Right renal cortex interstitium (tissue), 3 donors: ENCODE measurements at places on chromosomes 3 and 15. TPM values are rescaled to one million over a fixed set of nuclear protein-coding genes. Genes with fewer than 3 reads are reported as not detected.

DNA sequence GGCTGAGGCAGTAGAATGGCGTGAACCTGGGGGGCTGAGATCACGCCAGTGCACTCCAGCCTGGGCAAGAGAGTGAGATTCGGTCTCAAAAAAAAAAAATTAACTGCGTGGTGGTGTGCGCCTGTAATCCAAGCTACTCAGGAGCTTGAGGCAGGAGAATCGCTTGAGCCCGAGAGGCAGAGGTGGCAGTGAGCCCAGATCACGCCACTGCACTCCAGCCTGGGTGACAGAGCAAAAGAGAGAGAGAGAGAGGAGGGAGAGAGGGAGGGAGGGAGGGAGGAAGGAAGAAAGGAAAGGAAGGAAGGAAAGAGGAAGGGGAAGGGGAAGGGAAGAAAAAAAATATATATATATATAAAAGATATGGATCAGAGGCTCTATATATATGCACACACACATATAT, 6.0 kb downstream of the TM4SF19 start:
- DNase-seq: no peak

DNA sequence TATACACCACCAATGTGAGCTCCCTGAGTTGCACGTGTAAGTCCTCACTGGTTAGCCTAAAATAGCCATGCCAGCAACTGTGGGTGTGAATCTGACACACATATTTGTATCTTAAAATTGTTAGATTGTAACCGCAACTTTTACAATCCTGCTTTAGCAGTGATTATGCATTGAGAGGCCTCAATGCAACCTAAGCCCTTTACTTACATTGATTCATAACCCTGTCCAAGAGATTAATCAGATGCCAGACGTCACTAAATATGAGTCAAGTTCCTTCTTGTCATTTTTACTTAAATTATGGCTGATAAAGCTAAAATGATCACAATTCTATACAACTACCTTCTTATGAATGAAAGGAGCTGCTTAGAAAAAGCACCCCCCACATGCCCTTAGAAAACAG, 46.9 kb downstream of the IL17RD start:
- no peak for DNase-seq

GRCh38 chr3:17430582-17430981, 311.8 kb downstream of the TBC1D5 start:
- DNase-seq: no peak

PROS1 gene
- 45.1 TPM for polyA plus RNA-seq

C3orf20 gene
- 0.15 TPM for polyA plus RNA-seq

SERF2 gene
- polyA plus RNA-seq: 559 TPM
